ENCODE measurements at places on chromosomes 12 and 14.

DNA sequence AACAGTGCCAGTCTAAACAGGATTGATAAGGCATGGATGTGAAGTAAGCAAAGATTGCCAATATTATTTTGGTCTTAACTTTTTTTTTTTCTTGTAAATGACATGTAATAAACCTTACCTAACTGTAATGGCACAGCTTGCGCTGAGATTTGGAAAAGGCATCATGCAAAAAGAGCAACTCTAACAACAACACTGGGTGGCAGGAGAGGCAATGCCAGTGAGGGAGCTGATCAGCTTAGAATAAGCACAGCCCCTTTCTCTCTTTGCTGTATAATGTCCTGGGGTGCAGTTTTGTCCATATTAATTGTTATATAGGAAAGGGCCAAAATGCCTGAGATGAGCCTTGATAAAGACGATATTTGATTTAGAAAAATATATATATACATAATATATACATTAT, 1589.7 kb upstream of the FLRT2 start:
- no peak for DNase-seq

- DNase-seq: no peak
These were observed 155.2 kb downstream of the STXBP6 start for GRCh38 chr14:24894583-24895242.

DNA sequence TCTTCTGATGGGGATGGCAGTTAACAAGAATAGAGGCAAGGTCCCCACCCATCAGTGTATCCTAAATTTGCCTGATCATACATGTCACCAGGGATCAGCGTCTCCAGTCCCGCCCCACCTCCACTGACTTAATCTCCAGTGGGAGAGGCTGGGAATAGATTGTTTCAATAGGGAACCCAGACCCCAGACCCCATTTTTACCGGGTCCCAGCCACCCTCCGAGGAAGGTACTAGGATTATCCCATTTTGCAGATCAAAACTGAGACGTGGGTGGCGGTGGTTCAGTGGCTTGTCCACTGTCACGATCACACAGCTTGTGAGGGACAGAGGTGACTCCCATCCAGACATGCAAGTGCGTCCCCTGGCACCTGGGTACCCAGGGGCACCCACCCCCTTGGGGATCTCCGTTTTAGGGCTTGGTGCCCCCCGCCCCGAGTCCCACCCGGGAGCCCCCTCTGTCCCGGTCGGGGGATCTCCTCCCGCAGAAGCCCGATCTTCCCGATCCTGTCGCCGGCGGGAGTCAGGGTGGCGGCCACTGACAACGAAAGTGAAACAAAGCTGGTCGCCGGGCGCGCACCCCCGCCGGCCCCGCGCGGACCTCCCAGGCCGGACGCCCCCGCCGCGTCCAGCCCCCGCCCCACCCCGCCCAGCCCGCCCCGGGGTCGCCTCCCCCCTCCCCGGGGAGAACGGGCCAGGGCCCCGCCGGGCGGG, 523 bp downstream of the WSB2 start:
- peak; percentile 71 for DNase-seq

DNA sequence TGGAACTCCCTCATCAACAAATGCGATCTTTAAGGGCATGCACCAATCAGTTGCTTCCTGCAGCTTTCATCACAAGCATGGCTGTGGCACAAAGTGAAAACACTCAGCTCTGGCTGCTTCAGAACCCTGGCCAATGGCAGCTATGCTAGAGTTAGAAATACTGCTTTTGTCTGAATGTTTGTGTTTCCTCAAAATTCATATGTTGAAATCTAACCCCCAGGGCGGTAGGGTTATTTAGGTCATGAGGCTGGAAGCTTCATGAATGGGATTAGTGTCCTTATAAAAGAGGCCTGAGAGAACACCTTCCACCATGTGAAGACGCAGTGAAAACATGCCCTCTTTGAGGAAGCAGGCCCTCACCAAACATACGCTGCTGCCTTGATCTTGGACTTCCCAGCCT, 453.9 kb downstream of the SNAPC1 start:
- DNase-seq: no peak

- no peak for DNase-seq
These were observed 10.4 kb downstream of the TECPR2 start for GRCh38 chr14:102373110-102373509.

DNA sequence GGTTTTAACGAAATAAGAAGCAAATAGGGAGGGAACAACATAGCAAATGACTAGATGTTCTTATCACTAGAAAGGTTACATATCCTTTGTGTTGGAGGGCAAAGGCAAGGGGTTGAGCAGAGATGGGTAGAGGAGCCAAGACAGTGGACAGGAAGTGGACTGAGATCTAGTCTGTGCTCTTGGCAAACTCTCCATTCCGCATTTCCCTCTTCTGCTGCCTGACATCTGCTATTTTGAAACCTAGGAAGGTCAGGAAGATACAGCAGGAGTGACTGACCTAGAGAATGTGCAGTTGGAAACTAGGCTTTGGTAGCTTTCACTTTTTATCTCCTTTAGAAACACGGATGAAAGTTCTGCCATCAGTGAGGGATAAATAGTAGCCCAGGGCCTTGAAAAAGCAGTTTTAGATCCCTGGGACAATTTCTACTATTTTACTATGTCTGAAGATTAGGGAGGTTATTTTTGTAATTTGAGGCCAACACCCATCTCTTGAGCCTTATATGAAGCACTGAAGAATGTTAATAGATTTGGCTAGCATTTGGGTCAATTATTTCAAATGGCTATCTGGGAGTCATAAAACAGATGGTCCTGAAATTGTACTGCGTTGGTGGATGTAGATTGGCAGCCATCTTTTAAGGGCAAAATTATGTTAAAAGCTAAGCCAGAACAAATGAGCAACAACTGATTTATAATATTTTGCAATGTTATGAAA, 410.3 kb downstream of the PCNX1 start:
- DNase-seq: no peak

- no peak for DNase-seq
These were observed 4.3 kb downstream of the GAPDH start for GRCh38 chr12:6538420-6539313.

DNA sequence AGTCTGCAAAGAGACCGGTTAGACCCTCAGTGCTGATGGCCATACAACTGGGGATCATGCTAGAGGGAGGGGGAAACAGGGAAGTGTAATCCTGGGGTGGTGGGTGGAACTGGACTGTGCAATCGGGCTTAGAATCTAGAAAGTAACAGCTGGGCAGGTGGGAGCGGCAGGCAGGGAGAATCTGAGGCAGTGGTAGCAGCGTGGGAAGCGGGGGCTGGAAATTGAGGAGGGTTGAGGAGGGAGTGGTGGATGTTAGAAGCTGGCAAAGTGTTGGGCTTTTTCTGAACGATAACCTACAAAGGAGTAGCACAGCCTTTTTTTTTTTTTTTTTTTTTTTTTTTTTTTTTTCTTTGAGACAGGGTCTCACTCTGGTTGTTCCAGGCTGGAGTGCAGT, 3.1 kb upstream of the IGFBP6 start:
- DNase-seq: no peak

DNA sequence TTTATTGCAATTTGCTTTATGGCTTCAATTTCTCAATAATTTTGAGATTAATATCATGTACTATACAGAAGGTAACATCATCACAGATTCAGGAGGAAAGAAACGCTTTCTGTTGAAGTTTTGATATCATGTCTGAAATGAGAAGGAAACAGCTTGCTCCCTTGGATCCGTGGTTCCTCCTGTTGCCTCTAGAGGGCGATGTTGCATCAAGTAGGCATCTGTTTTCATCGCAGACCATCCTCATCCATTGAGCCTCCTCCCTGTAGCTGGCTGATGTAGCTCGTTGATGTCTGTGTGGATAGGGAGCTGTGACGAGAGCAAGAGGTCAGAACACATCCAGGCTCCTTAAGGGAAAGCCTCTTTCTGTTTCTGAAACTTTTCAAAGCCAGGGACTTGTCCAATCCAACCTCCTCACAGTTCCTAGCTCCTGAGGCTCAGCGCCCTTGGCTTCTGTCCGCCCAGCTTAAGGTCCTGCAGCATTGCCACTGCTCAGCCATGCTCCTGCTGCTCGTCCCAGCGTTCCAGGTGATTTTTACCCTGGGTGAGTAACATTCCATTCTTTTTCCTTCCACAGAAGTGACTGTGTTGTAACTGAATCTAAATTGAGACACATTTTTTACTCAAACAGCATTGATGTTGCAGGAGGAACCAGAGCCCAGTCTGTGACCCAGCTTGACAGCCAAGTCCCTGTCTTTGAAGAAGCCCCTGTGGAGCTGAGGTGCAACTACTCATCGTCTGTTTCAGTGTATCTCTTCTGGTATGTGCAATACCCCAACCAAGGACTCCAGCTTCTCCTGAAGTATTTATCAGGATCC, 304.8 kb upstream of the OR4E1 start:
- peak; percentile 61 for DNase-seq

DNA sequence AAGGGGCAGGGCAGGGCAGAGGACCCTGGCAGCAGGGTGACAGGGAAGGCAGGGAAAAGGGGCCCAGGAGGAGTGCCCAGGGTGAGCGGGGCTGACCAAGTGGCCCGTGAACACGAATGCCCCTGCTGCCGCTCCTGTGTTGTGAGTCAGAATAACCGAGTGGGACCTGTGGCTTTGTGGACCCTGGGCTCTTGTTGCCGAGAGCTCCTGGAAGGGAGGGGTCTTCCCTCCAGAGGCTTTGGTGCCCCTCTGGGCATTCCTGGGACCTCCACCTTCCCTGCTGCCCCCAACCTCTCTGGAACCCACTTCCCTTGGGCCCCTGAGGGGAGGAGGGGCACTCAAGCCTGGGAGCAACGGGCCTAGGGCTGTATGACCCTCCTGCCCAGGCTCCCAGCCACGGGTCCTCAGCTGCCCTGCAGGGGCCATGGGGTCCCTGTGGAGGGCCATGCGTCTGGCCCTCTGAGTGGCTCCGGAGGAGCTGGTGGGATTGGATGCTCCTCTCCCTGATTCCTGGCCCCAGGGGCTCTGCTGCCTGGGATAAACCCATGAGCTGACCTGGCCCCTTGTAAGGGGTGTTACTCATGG, 319.4 kb downstream of the TMEM121 start:
- no peak for DNase-seq

DNA sequence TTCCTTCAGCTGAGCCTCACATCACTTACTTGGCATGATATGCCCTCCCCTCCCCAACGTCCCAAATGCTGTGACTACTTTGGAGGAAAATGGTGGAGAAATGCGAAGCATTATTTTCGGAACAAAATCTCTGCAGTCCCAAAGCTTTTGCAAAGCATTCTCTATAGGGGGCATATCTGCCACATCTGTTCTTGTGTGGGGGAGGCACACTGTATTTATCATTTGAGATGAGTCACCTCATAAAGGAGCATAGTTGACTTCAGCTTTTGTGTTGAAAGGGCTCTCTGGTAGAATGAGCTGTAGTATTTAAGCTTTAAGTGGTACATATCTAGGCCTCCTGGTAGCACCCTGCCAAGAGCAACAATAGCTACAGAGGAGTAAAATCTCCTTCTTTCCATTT, 447.5 kb downstream of the ADAMTS20 start:
- DNase-seq: no peak

DNA sequence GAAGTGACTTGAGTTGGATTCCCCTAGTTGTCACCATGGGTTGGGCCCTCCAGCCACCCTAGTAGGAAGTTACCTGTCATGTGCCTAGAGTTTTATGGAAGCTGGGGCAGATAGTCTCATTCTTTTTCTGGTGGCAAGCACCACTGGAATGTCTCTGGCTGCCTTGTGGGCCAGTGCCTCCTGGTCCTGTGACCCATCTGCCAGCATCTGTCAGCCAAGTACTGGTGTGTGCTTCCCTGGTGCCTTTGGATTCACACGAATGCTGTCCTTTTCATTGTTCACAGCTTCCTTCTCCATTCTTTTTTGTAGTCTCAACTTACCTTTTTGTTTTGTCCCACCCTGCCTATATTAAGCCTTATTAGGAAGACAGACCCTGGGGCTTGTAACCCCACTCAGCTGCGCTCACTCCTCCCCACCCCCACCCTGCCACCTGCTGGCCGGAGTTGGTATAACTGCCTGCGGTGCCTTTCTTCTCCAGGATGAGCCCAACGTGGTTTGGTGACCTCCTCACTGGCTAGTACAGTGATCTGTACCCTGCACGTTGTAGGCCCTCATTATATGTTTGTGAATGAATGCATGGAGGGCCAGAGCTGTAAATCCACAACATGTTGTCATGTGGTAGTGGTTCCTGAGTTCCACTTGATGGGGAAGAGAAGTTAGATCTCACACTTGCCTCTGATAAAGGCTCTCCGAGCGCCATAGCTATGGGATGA, 125.7 kb downstream of the TSPAN9 start:
- peak; percentile 66 for DNase-seq

GRCh38 chr12:58368001-58368400, 426.6 kb downstream of the ATP23 start:
- DNase-seq: no peak

DNA sequence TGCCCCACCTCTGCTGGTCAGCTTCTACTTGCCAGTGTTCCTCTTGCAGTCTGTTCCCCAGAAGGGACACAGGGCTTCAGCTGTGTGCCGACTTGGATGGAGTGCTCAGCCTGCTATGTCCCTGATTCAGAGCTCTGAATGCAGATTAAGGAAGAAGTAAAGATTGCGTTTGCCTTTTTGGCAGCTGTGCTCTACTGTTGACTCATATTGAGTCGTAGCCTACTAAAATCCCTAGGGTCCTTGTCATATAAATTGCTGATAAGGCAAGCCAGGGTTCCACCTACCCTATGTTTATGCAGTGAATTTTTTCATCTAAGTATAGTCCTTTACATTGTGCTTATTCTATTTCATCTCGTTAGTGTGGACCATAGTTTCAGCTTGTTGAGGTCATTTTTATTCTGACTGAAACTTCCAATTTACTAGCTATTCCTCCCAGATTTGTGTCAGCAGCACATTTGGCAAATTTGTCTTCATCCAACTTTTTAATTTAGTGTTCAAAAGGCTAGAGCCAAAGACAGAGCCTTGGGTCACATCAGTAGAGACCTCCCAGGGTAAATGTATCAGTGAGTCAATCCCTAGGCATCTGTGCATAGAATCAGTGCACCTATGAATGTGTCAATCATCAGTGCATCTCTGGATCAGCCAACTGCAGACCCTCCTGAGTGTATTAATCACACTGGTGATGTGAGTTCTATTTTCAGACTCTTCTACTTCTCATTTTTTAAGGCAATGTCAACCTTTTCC, 31.9 kb downstream of the CACNA1C start:
- DNase-seq: no peak

DNA sequence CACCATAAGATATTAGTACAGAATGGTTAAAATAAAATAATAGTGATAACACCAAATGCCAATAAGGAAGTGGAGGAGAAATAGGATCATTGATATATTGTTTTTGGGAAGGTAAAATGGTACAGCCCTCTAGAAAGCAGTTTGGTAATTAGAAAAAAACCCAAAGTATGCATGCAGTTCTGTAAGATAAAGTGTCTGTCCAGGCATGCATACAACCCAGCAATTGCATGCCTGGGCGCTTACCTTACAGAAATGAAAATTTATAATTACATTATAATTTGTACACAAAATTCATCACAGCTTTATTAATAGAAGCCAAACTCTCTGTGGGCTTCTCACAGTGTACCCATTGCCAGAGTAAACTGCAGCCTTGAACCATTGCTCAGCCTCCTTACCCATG, 124.7 kb downstream of the TTC6 start:
- no peak for DNase-seq

- no peak for DNase-seq
These were observed 9.6 kb downstream of the ACADS start for GRCh38 chr12:120735181-120735580.

DNA sequence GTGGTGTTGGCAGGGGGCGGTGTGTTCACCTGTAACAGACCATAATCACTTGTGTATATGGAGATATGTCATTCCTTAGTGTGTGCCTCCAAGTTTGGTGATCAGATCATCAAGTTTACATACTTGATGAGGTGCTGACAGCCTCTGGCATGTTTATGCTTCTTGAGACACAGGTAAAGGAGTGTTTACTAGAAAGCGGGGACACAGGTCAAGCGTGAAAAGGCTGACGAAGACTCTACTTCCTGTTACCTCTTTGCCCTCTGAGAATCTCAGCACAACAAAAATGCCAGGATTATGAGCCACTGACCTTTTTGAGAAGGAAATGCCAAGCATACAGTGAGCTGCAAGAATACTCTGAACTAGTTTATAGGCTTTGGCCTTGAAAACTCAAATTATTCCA, 29.6 kb downstream of the PRDM4 start:
- no peak for DNase-seq
